Hippocampal formation (tissue), 2 donors: ENCODE measurements at places on chromosomes 13 and 19.

DNA sequence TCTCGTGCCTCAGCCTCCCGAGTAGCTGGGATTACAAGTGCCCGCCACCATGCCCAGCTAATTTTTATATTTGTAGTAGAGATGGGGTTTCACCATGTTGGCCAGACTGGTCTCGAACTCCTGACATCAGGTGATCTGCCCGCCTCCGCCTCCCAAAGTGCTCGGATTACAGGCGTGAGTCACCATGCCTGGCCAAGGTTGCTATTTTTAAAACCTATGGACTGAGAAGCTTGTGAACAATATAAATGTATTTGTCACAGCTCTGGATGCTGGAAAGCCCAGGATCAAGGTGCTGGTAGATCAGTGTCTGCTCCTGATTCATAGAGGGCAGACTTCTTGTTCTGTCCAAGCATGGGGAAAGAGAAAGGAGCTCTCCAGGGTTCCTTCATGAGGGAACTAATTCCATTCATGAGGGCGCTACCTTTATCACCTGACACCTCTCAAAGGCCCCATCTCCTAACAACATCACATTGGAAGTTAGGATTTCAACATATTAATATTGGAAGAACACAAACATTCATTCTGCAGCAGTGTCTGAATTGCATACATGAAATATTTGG lies 16.1 kb downstream of the CARD8 start:
- no peak for DNase-seq

GRCh38 chr19:13984875-13985741 lies 21.0 kb downstream of the RFX1 start:
- no peak for DNase-seq

GRCh38 chr13:75932636-75933035 lies 296.5 kb downstream of the LMO7 start:
- no peak for DNase-seq

- DNase-seq = no peak
Observed at GRCh38 chr13:86725105-86725504, 925.9 kb upstream of the SLITRK6 start.

DNA sequence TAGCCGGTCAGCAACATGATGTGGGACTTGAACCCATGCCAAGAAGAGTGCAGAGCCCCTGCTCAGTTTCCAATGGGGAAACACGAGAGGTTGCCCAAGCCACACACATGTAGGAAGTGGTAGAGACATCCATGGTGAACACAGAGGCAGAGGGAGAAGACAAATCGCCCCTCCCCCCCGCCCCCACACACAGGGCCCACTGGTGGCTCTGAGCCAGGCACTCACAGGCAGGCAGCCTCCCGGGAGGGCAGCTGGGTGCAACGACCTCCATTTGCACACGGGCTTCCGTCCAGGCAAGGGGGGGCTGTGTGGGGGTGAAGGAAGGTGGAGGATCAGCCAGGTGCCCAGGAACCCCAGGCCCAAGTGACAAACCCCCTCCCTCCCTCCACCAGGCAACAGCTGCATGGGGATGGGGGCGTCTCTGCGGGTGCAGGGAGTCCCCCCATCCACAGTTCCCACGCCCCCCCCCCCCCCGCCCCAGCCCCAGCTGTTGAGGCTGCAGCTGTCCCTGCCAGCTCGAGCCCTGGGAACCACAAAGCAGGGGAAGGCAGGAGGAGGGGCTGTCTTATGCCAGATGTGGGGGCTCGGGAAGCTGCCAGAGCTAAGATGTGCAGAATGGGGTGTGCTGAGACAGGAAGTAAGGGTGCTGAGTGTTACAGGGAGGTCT lies 3.4 kb downstream of the NOTCH3 start:
- no peak for DNase-seq

GRCh38 chr13:39612023-39612637 lies 9.1 kb upstream of the LHFPL6 start:
- peak; percentile 79 for DNase-seq

- DNase-seq = no peak
Observed at GRCh38 chr19:27647423-27647822, 1565.5 kb downstream of the UQCRFS1 start.

DNA sequence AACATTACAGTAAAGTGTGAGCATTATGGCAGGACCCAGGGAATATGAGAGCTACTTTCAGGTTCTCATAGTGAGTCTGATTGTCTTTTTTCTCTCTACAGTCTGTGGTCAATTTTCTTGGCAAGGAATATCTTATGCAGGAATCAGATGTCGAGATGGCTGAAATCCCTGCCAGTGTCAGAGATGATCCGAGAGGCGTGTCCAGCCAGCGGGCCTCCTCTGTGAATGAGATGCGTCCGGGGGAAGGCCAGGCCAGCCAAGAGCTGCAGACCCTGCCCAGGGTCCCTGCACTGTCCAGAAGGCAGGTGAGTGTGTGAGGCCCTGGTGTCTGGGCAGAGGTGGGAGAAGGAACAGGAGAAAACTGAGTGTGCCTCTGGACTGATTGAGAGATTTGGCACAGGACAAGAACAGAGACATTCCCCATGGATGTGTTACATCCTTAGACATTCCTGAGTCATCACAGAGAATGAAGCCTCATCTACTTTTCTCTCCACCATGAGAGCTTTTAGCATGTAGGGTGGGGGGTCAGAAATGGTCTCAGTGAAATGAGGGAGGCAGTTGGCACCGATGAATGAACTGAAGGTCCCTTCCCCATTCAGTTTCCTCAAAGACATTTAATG lies 27.3 kb upstream of the EDDM13 start:
- no peak for DNase-seq

DNA sequence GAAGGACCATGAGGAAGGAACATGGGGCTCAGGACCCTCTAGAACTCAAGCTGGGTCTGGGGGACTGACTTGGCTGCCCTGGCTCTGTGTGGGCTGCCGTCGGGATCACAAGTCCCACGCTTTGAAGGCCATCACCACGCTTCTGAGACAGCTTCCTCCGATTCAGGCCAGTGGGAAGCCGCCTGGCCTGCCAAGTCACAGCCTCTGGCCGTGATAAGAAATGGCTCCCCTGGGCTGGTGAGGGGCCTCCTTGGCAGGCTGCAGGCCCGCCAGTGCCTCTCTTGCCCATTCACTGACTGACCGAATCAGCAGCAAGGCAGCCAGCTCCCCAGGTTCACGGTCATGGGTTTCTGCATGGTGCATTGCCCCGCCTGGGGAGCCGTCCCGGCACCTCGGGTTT lies 48.8 kb downstream of the COMP start:
- DNase-seq = no peak

GRCh38 chr13:45775401-45775963 lies 73.4 kb downstream of the CBY2 start:
- DNase-seq = no peak
